GM20000 (cell line): ENCODE measurements at places on chromosomes 7 and 10.

- DNase-seq = no peak
Measured at GRCh38 chr7:80473751-80474150, 38.1 kb downstream of the GNAT3 start.

DNA sequence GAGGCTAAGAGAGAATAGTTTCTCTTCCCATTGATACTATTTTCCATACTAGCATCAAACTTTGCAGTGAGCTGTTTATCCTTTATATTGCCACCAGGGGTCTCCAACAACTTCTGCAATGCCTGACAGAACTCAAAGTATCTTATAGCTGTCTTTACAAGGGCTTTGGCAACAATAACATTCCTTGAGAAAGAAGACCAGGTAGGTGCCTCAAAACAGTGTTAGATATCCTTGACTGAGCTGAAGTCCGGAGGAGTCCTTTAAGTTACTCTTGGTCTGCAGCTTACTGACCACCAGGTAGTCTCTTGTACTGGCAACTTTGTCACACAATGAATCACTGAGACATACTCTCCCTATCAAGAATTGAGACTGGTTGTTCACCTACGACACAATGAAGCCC is 30.0 kb upstream of the TES start:
- DNase-seq = peak; percentile 76

DNA sequence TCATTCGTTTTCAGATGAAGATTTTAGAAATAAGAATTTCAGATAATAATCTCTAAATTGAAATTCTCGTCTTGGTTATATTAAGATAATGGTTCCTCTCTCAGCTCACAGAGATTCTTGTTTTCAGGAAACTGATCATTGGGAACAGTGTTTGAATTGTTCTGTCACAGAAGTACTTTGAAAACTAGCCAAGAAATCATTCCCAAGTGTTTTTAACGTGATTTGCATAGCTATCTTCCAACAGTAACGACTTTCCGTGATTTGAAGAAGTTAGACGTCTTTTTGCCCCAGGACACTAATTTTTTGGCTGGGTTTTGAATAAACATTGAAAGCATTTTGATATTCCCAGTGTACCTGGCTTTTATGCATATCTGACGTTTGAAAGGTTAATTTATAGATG is 116.0 kb downstream of the CDCA7L start:
- DNase-seq = no peak

- no peak for DNase-seq
Measured at GRCh38 chr7:85593355-85593754, 406.5 kb upstream of the SEMA3D start.
